Fibroblast of upper back skin (primary cell): ENCODE measurements at places on chromosomes 4 and X.
A peak's percentile ranks its signal among the peaks of the same experiment; 100 is the strongest.

GRCh38 chr4:142700531-142700930, 145.6 kb downstream of the INPP4B start:
- no peak for DNase-seq

GRCh38 chrX:52574416-52575275, 57.8 kb upstream of the XAGE1B start:
- peak; percentile 65 for DNase-seq

GRCh38 chr4:170446782-170447181, 357.0 kb upstream of the AADAT start:
- no peak for DNase-seq

DNA sequence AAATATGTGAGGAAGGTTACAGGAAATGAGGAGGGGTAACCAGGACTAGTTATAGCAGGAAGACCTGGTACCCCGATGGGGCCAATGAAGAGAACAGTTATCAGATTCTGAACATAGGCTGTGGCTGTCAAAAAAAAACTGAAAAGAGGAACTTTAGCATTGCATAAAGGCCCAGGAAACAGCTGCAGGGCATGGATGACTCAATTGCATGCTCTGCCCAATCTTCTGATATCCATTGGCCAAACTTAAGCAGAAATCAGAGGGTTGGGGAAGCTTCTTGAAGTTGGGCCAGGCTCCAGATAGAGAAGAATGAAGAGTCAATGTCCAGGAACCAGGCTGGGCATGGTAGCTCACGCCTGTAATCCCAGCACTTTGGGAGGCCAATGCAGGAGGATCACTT, 1222.4 kb upstream of the PRKX start:
- DNase-seq: no peak

- peak; percentile 23 for DNase-seq
Observed at GRCh38 chrX:33339219-33339618, 127.9 kb upstream of the DMD start.

- peak; percentile 94 for DNase-seq
Observed at GRCh38 chr4:175412746-175413145, 399.3 kb downstream of the GPM6A start.

GRCh38 chr4:19494961-19495360, 756.7 kb upstream of the SLIT2 start:
- peak; percentile 23 for DNase-seq

DNA sequence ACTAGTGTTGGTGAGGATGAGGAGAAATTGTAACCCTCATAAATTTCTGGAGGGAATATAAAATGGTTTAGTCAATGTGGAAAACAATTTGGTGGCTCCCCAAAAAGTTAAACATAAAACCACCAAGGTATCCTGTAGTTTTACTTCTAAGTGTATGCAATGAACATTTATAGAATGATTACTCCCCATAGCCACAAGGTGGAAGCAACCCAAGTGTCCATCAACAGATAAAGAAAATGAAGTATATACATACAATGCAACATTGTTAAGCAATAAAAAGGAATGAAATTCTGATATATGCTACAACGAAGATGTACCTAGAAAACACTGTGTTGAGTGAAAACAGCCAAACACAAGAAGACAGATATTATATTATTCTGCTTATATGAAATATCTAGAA, 569.1 kb upstream of the GRID2 start:
- peak; percentile 14 for DNase-seq

GRCh38 chr4:63105839-63106238, 1303.4 kb downstream of the TECRL start:
- no peak for DNase-seq
